Thoracic aorta (tissue), 2 donors: ENCODE measurements at places on chromosomes 5 and 9. TPM values are rescaled to one million over a fixed set of nuclear protein-coding genes. Genes with fewer than 3 reads are reported as not detected.

DNA sequence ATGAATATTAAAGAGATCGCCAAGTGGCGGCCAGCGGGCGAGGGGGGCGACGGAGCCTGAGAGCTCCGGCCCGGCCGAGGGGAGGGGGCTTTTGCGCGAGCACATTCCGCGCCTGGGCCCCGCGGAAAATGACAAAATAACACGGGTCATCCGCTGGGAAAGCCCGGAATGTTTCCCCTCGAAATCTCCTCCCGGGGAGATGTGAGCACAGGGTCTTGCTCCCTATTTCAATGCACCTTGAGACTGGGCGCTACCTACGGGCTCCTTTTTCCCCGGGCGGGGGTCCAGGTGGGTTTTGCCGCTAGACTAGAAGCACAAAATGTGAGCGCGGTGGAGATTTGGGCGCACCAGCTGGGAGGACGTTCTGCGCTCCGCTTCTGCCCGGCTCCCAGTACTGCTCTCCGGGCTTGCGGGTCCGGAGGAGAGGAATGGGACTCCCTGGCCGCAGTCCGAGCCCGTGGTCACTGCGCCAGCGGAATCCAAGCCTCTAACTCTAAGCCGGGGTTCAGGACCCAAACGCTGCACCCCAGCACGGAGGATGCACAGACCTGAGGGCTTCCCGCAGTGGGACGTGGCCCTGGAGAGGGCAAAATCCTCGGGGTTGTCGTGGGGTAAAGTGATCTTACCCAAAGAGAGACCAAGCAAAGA is 2.8 kb upstream of the PRDM12 start:
- H3K4me1 ChIP-seq, result peaks cover 70% of the 10 kb centered on the region
- DNase-seq, result no peak
- no peak overlapping the region for H3K27ac ChIP-seq
- peak overlapping the region; percentile 69 for H3K4me3 ChIP-seq
- H3K27me3 ChIP-seq, result peaks cover 20% of the 10 kb centered on the region

GRCh38 chr9:91586282-91586681 is 162.7 kb upstream of the NFIL3 start:
- no peak for DNase-seq
- no peak overlapping the region for H3K4me3 ChIP-seq
- H3K27me3 ChIP-seq, result no peaks in the 10 kb centered on the region
- H3K27ac ChIP-seq, result no peak overlapping the region

DNA sequence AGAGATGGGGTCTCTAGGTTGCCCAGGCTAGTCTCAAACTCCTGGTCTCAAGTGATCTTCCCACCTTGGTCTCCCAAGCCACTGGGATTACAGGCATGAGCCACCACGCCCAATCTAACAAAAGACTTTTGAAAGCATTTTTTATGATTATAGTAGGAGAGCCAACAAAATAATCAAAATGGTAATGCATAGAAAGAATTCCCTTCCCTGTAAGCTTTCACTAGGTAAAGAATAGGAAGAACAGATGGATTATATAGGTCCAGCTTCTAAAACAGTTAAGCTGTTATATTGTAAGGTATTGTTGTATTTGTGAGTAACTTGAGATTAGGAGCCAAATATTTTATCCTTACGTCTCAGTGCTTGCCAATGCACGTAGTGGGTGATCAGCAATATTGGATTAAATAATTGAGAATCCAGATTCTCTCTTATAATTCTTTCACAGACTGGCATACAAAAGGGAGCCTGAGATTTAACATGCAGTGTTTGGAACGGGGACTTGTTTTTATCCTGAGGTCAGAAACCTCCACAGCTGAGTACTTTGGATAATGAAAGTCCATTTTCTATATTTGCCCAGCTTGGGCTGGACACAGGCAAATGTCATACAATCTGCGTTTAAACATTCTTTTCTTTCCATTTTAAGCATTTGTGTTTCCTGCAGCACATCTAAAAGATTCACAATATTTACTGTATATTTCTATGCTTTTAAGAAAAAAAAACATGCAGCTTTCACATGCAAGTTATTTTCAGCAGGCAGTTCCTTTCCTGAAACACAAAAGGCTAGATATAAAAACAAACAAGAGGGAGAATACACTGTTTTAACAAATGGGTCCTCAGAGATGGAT is 238.4 kb downstream of the ARRDC3 start:
- peak overlapping the region; percentile 42 for H3K4me3 ChIP-seq
- DNase-seq, result no peak
- no peaks in the 10 kb centered on the region for H3K36me3 ChIP-seq

PCDHGA1 gene
- 0.41 TPM for total RNA-seq

DNA sequence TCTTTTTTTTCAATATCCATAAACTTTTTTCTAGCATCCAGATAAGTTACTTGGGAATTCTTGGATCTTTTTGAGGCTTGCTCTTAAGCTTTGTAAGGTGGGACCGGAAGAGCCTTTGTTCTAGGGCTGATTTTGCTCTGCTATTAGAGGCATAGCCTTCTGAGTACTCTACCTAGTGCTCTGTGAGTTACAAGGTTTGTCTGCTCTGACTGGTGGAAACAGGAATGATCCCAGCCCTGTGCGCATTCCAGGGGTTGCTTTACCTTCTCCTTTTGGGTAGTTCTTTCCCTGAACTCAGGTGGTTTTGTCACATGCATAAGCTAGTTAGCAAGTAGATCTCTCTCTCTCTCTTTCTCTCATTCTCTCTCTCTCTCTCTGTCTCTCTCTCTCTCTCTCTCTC is 180.8 kb upstream of the PCSK5 start:
- no peak for DNase-seq
- peaks cover under 1% of the 10 kb centered on the region for H3K4me1 ChIP-seq
- no peak overlapping the region for H3K27ac ChIP-seq
- H3K36me3 ChIP-seq, result no peaks in the 10 kb centered on the region
- H3K4me3 ChIP-seq, result no peak overlapping the region
- H3K27me3 ChIP-seq, result no peaks in the 10 kb centered on the region

DNA sequence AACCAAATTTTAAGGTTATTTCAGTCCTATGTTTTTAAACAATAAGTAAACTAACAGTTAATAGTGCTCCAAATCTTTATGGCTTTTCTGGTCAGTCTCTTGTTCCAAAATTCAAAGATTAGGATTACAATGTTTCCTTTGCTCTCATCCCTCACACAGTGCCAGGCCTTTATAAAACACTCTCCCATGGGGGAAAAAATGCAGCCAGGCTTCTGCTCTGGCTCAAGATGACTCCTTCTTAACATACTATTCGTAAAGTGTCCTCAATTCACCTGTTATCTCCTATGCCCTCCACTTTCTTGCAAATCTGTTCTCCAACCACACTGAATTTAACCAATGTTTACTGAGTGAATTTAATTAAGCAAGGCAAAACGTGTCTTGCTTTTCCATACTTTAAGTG is 1.4 kb downstream of the CEP120 start:
- H3K4me3 ChIP-seq, result peak overlapping the region; percentile 96
- peaks cover 18% of the 10 kb centered on the region for H3K4me1 ChIP-seq
- H3K27ac ChIP-seq, result no peak overlapping the region

GRCh38 chr9:131692612-131693562 is 47.0 kb downstream of the RAPGEF1 start:
- H3K36me3 ChIP-seq, result no peaks in the 10 kb centered on the region
- H3K4me3 ChIP-seq, result no peak overlapping the region
- H3K27ac ChIP-seq, result no peak overlapping the region
- no peak for DNase-seq
- H3K27me3 ChIP-seq, result no peaks in the 10 kb centered on the region

MARVELD2 gene
- 2.4 TPM for total RNA-seq

GRCh38 chr9:114166614-114167572 is 11.6 kb downstream of the COL27A1 start:
- H3K27me3 ChIP-seq, result no peaks in the 10 kb centered on the region
- H3K4me3 ChIP-seq, result no peak overlapping the region
- H3K4me1 ChIP-seq, result peaks cover 83% of the 10 kb centered on the region
- H3K27ac ChIP-seq, result peak overlapping the region; percentile 68
- no peaks in the 10 kb centered on the region for H3K36me3 ChIP-seq

PCBD2 gene
- total RNA-seq, result 10.4 TPM

DNA sequence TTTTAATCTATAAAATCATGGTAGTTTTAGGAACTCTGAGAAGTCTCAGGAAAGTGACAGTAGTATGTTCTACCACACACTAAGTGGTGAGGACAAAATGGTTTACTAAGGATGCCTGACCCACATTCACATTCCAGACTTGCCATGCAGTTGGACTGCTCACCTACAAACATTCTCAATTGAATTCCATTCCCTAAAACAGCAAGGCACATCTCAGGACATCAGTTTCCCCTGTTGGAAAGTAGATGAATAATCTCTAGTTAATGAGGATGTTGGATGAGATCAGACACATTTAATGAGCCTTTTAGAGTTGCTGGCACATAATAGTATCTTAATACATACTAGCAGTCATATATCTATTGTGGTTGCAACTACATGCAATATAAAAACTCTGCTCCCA is 76.6 kb downstream of the ZNF618 start:
- peaks cover 59% of the 10 kb centered on the region for H3K4me1 ChIP-seq
- no peak overlapping the region for H3K4me3 ChIP-seq
- H3K27ac ChIP-seq, result peak overlapping the region; percentile 2
- H3K27me3 ChIP-seq, result no peaks in the 10 kb centered on the region
- H3K36me3 ChIP-seq, result no peaks in the 10 kb centered on the region
- DNase-seq, result no peak

ABCA1 gene
- 79.7 TPM for total RNA-seq

DNA sequence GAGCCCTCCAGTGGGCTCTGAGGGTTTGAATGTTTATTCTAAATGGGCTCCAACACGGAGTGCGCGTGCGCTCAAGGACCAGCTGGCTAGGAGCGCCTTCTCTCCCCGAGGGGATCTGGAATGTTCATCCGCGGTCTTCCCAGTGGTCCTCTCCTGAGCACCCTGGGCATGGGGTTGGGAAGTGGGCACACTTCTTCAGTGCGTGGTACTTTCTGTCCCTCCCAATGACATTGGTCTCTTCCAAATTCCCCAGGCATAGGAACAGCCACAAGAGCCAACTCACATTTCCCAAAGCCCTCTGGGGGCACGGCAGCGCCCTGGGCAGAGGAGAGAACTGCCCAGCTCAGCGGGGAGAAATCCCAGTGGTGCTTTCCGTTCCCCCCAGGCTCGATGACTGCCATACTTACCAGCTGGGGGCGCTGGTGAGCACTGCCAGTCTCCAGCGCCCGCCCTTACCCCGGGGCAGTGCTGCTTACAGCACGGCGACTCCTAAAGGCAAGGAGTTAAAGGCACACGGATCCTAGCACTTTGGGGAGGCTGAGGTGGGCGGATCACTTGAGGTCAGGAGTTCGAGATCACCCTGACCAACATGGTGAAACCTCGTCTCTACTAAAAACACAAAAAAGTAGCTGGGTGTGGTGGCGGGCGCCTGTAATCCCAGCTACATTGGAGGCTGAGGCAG is 29.9 kb upstream of the OBP2B start:
- no peak overlapping the region for H3K27ac ChIP-seq
- H3K4me3 ChIP-seq, result peak overlapping the region; percentile 33
- H3K36me3 ChIP-seq, result no peaks in the 10 kb centered on the region
- DNase-seq, result no peak
- no peaks in the 10 kb centered on the region for H3K27me3 ChIP-seq

GRCh38 chr9:98575379-98576346 is 133.1 kb downstream of the GABBR2 start:
- DNase-seq, result no peak
- no peak overlapping the region for H3K4me3 ChIP-seq
- H3K4me1 ChIP-seq, result no peaks in the 10 kb centered on the region
- no peaks in the 10 kb centered on the region for H3K36me3 ChIP-seq

- H3K4me1 ChIP-seq, result no peaks in the 10 kb centered on the region
- H3K27me3 ChIP-seq, result no peaks in the 10 kb centered on the region
- no peak overlapping the region for H3K27ac ChIP-seq
- no peaks in the 10 kb centered on the region for H3K36me3 ChIP-seq
These were observed 317.6 kb upstream of the TRPC7 start for GRCh38 chr5:136682986-136683385.

GRCh38 chr9:124480621-124480981 is 26.6 kb downstream of the NR5A1 start:
- no peak for DNase-seq
- no peak overlapping the region for H3K27ac ChIP-seq
- no peaks in the 10 kb centered on the region for H3K4me1 ChIP-seq
- H3K36me3 ChIP-seq, result no peaks in the 10 kb centered on the region

GRCh38 chr5:430214-430925 is 12.6 kb upstream of the EXOC3 start:
- no peak overlapping the region for H3K27ac ChIP-seq
- no peaks in the 10 kb centered on the region for H3K36me3 ChIP-seq
- no peaks in the 10 kb centered on the region for H3K4me1 ChIP-seq
- DNase-seq, result no peak

ECSCR gene
- 27.1 TPM for total RNA-seq

DNA sequence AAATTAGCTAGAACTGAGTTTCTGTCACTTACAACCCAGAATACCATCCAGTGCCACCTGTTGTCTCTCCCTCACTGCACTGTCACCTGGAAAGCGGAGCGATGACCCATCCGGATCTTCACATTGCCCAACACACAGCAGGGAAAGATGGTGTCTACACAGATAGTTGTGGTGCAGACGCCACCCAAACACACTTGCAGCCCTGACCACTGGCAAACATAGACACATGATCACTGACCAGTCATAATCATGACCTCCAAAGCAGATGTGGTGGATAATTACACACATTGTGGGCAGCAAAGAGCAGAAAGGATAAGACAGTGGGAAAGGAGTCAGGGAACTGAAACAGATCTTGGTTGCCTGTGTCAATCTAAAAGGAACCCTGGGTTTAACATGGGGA is 64.7 kb downstream of the GABBR2 start:
- no peaks in the 10 kb centered on the region for H3K27me3 ChIP-seq
- DNase-seq, result no peak
- H3K4me1 ChIP-seq, result peaks cover 9% of the 10 kb centered on the region

GRCh38 chr5:36177715-36178523 is 26.0 kb downstream of the SKP2 start:
- peaks cover 6% of the 10 kb centered on the region for H3K36me3 ChIP-seq
- peaks cover 8% of the 10 kb centered on the region for H3K4me1 ChIP-seq
- H3K4me3 ChIP-seq, result no peak overlapping the region

IL13 gene
- total RNA-seq, result 2.8 TPM

PAEP gene
- not detected for total RNA-seq

DNA sequence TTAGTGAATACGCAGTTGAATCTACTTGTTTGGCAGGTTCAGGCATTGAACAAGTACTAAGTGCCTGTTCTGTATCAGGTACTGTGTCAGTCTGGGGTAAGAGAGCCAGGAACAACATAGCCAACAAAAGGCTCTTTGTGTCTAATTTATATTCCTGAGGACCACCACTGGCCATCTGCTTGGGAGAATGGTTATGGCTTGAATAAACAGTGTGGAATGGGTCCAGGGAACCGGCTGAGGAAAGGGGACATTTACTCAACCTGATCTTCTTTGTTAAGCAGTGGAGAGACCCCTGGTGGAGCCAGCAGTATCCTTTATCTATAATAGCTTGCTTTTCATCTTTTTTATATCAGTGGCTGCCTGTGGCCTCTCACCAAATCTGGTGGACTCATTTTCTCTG is 38.6 kb downstream of the EXOSC2 start:
- H3K4me1 ChIP-seq, result no peaks in the 10 kb centered on the region
- H3K36me3 ChIP-seq, result no peaks in the 10 kb centered on the region
- H3K4me3 ChIP-seq, result no peak overlapping the region
- H3K27ac ChIP-seq, result no peak overlapping the region

DNA sequence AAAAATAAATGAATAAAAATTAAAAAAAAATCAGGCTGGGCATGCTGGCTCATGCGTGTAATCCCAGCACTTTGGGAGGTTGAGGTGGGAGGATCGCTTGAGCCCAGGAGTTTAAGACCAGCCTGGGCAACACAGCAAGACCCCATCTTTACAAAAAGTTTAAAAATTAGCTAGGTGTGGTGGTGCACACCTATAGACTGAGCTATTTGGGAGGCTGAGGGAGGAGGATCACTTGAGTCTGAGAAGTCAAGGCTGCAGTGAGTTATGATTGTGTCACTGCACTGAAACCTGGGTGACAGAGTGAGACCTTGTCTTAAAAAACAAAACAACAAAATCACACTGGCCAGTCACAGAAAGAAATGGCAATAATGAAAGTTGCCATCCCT is 3.4 kb upstream of the CNTRL start:
- no peaks in the 10 kb centered on the region for H3K36me3 ChIP-seq
- no peak for DNase-seq
- peak overlapping the region; percentile 96 for H3K4me3 ChIP-seq
- H3K27ac ChIP-seq, result peak overlapping the region; percentile 91
- peaks cover 12% of the 10 kb centered on the region for H3K4me1 ChIP-seq

DPYSL3 gene
- total RNA-seq, result 161 TPM
